ENCODE measurements at places on chromosomes 1 and 21.

- no peak for DNase-seq
Observed at GRCh38 chr21:43926196-43926595, 61.2 kb downstream of the AGPAT3 start.

- DNase-seq = peak; percentile 46
Observed at GRCh38 chr1:94926126-94926914, 590 bp downstream of the CNN3 start.

DNA sequence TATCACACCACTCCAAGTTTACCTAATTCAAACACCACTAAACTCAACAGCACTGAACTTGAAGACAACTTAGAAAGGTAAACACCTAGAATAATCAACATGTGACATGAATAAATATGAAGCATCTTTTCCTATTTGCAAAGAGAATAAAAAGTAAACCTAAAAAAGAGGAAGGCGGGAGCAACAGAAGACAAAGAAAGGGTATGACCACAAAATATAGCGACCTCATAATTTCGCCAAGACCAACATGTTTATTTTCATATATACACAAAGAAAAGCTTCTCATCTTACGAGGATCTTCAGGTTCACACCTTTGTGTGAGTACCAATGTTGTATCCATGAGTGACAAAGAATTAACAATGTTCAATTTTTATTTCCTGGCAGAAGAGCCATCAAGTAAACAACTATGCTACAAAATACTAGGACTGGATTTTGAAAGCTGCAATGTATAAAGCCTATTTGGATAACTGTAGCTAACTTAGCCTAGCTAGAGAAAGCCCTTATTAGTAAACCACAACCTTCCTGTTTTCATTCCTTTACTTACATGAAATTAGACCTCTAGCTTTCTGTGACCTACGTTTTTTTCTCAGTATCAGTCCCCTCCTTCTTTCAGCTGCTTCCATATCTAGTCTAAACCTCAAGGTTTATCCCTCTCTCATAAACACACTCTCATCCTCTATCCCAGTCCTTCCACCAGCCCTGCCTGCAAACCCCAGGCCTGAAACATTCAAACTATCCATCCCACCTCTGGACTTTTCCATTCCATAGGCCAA lies 21.3 kb upstream of the PHTF1 start:
- no peak for DNase-seq

- no peak for DNase-seq
Observed at GRCh38 chr1:245397771-245398170, 243.0 kb downstream of the KIF26B start.

DNA sequence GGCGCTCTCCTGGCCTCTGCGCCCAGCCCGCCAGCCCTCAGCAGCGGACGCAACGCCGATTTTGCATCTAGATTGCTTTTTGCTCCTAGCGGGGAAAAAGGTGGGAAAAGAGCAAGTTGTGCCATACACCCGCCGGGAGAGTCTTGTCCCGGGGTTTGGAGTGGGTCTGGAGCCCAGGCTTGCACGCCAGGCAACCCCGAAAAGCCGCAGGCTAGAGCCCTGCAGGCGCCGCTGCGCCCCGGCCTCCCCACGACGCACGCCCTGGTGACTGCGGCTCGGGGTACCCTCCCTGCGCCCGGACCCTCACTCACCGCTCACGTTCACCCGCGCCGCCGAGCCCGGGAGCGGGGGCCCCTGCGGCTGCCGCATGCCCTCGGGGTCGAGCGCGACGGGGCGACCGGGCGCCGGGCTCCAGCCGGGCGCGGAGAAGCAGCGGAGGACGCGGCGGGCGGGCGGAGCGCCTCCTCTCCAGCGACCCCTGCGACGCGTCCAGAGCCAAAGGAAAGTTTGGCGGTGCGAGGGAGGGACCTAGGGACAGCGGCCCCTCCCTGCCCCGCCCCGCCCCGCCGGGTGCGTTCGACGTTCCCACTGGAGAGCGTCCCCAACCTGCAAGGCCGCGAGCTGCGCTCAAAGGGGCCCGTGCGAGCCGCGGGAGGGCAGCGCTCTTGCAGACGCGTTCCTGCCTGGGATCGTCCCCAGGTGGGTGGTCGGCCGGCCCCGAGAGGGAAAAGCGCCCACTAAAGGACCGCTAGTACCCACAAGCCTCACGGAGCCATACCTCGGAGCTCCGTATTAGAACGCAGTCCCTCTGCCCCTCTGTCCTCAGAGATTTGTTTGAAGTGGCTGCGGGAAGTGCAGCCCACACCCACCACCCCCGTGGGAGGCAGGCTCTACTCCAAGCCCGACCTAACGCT lies at the start of gene LPAR3:
LPAR3 (minus strand) TSS at position 502 of the 914 bp plus-strand sequence. CDS start 27,086 bp downstream, outside the sequence.
- no peak for DNase-seq

DNA sequence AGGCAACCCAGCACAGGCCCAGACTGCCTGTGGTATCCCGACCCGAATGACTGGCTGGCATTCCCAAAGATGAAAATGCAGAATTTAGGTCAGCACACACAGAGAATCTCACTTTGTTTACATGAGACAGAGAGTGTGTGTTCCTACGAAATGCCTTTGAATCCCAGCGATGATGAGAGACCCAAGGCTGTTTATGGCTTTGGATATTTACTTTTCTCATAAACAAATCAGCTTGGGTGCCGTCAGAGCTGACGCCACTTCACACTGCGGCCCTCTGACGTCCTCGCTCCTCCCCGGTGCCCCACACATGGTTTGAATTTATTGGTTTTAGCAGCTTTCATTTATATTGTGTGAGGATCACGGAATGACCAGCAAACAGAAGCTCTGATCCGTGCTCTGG lies 18.7 kb downstream of the TRABD2B start:
- no peak for DNase-seq

DNA sequence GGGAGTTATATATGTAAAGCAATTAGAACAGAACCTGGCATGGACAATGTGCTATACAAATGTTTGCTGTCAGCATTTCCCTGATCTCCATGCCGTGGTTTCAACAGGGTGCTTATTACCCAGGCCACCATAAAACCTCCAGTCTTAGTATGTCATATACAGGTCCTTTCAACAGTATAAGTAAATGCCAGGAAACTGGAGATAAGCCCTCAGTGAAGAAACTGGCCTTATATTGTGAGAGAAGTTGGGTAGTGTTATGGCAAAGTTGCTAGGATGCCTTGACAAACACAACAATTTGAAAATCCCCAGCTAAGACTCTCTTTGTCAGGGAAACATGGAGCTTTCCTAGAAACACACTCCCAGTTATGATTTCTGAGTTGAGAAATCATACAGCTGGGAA lies 850.2 kb upstream of the ADAMTS5 start:
- DNase-seq = no peak

DNA sequence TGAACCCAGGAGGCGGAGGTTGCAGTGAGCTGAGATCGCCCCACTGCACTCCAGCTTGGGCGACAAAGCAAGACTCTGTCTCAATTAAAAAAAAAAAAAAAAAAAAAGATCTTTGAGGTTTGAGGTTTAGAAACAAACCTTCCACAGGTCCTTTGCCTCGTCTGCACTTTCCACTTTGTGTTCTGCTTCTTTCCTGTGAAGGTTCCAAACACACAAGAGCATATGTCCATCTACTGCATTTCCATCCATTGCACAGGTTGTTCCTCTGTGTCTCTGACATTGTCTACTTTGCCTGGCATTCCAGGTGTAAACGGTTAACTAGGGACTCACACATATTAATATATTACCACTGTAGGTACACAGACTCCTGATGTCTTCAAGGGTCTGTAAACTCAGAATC lies 40.1 kb downstream of the DSTYK start:
- no peak for DNase-seq

GRCh38 chr1:239617259-239617658 lies 230.9 kb downstream of the CHRM3 start:
- no peak for DNase-seq

DNA sequence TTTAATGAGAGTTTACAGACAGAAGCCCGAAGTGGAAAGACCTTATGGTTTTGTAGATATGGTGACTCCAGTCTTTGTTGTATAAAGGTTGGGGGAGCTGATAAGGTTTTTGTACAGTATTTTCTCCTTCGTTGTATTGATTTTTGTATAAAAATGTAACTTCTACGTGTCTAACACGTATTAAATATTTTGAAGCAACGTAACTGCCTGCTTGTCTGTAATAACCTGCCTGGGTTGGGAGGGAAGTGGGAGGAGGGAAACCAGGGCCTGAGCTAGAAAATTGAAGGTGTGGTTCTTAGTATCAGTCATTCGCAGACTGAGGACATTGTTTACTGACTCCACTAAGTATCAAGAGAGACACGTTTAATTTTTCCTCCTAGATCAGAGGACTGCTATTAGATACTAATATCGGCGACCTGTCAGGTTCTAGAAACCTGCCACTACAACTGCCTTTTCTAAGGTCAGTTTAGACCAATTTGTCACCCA lies 2.2 kb downstream of the IER5 start:
- no peak for DNase-seq

DNA sequence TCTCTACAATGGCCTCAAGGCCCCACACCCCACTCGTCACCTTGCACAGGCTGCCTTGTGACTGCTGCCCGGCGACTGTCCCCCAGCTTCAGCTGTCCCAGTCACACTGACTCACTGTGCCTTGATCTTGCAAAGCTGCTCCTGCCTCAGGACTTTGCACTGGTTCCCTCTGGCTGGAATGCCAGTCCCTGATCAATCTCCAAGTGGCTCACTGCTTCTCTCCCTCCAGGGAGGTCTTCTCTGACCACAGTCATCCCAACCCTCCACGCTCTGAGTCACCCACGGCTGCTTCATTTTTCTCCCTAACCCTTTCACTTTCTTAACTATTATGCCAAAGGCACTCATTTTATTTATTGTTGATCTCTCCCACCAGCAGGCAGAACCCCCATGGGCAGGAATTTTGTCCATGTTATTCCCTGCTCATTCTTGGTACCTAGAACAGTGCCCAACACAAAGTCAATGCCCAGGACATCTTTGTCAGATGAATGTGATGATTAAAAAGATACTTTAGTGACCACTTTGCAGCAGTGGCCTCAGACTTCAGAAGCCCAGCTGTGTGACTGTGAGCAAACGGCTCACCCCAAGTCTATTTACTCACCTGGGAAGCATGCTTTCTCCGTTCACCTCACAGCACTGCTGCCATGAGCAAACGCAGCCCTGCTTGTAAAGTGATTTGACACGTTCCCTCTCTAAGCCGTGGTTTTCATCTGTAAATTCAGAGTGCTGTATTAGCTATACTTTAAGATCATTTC lies 53.4 kb downstream of the ZBTB18 start:
- DNase-seq = no peak

- DNase-seq = peak; percentile 41
Observed at GRCh38 chr1:100485855-100486258, 52.1 kb upstream of the GPR88 start.

GRCh38 chr1:164440232-164440631 lies 118.8 kb upstream of the PBX1 start:
- peak; percentile 74 for DNase-seq

DNA sequence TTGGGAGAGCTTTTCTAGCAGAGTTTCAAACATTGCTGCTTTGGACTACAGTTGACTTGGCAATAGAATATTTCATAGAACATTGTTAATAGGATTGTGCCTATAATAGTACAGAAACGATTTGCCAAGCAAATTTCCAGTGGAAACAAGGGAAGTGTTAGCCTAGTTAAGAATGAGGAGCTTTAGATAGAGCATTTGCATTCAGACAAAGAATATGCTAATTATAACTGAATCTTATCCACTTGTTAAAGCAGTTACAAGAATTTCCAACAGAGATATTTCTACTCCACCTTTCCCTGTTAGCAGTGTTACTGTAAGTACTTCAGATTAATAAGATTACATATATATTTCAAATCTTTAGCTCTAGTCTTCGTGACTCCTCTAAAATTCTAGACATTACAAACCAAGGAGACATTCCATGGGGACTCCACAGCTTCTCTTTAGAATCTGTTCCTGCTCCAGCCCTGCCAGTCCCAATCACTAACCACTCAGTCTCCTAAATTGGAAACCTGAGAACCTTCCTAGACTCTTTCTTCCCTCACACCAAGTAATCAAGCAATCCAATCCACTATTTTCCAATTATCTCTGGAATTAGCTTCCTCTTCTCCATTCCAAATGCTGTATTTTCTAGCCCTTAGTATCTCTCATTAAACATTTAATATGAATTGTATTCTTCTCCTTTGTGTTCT lies 141.8 kb upstream of the PBX1 start:
- DNase-seq = no peak

- no peak for DNase-seq
Observed at GRCh38 chr1:164664127-164664526, 105.1 kb downstream of the PBX1 start.

GRCh38 chr1:198641966-198642668 lies 3.3 kb downstream of the PTPRC start:
- no peak for DNase-seq

DNA sequence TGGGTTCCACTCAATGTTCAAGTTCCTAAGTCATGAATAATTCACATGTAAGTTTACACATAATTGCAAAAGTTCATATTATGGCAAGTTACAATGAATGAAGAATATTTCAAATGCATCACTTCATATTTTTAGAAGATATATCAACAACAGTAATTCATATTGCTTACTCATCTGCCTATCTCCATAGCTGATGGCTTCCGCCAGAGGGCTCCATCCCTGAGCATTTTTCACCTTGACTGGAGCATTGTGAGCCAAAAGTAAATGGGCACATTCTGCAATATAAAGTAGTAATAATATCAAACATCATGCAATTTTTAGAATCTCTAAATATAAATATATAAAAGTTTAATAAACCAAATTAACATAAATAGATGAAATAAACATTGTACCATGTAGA lies 29.8 kb downstream of the ANKRD13C start:
- peak; percentile 18 for DNase-seq

DNA sequence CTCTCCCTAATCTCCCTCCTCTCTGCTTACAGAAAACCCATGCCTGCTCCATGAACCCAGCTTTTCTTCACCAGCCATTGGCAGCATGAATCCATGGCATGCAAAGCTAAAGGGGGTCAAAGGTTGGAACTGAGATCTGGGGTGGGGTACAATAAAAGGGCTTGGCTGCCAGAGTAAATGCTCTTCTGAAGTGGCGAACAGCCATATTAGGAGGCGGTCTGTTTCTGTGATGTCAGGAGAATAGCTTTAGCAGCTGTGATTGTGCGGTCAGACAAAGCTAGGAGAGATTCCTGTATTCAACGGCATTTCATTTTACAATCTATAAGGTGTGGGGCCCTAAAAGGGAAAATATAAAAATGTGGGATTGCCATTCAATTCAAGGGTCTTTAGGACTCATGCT lies 71.7 kb upstream of the TMPRSS2 start:
- DNase-seq = no peak

DNA sequence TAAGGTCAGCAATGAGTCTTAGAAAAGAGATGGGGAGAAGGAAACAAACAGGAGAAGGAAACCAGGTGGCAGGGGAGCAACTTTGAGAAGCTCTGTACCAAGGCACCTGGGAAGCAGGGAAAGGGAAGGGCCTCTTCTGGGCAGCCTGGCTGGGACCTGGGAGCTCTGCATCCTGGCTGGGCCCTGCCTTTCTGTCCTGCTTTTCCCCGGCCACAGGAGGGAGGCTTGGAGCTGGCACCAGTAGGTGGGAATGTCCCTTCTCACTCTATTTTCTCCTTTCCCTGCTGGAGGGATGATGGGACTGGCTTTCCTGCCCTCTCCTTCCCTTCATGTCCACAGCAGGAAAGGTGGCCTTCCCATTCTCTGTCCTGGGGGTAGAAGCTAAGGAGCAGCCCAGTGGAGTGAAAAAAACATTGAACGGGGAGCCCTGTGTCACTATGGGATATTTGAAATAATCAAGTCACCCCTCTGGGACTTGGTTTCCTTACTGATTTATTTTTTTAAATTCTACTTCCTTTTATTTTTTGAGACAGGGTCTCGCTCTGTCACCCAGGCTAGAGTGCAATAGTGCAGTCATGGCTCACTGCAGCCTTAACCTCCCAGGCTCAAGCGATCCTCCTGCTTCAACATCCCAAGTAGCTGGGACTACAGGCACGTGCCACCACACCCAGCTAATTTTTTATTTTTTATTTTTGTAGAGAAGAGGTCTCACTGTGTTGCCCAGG lies 5.1 kb upstream of the NES start:
- DNase-seq = no peak
